CD4-positive, alpha-beta T cell treated with Interleukin-4 for 4 hours (primary cell): ENCODE measurements at places on chromosomes 7 and 10.

GRCh38 chr10:62631241-62631640 lies 173.3 kb upstream of the ADO start:
- DNase-seq: no peak

- DNase-seq: no peak
Measured at GRCh38 chr10:21032587-21033319, 135.6 kb upstream of the NEBL start.

DNA sequence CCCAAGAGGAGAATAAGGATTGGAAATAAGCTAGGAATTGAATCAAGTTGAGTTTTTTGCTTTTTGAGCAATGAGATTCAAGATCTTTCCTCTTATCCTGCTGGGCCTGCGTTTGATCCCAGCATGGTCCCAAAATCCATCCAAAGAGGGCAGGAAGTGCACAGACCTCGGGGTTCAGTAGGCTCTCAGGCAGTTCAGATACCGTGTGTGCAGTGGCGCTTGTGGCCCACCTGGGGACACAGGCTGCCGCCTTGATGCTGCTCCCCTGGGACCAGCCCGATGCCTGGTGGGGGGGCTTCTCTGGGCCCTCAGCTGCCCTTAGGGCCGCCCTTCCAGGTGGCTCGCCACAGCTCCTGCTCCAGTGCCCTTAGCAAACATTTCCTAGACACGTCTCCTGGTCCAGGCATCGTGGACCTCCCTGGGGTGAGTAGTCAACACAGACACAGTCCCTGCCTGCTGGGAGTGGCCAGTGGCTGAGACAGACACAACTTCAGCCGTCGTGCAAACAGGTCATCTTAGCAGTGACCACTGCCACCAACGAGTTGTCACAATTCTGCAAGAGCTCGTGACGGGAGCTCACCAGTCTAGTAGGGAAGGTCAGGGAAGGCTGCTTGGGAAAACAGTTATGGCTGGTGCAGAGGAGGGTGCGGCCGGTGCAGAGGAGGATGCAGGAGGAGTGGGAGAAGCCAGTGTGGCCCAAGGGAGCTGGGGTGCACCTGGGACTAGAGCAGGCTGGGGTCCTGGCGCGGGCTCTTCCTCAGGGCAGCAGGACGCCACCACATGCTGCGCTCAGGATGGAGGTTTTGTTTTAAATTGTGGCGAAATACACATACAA lies 21.7 kb upstream of the JAKMIP3 start:
- no peak for DNase-seq

GRCh38 chr7:45342236-45342635 lies 184.6 kb downstream of the RAMP3 start:
- DNase-seq: peak; percentile 8

- DNase-seq: no peak
Measured at GRCh38 chr10:4699950-4700730, 125.9 kb upstream of the AKR1E2 start.

- DNase-seq: no peak
Measured at GRCh38 chr7:26620352-26620751, 244.0 kb downstream of the SKAP2 start.

DNA sequence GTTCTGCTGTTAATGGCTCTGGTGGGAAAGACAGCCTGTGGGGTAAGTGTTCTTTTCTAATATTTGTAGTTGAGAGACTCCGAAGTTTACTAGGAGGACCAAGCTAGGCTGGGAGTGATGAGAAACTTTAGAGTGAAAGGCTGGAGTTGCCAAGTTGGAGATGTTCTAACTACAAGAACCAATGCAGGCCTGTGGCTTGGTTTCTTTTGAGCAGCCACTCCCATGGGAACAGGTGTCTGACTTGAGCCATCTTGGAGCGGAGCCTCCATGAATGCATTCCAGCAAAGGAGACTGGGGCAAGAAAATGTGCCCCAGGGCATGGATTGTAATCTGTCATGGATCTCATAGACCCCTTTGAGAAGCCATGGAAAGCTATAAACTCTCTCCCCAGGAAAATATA lies 296 bp downstream of the HABP2 start:
- DNase-seq: no peak

DNA sequence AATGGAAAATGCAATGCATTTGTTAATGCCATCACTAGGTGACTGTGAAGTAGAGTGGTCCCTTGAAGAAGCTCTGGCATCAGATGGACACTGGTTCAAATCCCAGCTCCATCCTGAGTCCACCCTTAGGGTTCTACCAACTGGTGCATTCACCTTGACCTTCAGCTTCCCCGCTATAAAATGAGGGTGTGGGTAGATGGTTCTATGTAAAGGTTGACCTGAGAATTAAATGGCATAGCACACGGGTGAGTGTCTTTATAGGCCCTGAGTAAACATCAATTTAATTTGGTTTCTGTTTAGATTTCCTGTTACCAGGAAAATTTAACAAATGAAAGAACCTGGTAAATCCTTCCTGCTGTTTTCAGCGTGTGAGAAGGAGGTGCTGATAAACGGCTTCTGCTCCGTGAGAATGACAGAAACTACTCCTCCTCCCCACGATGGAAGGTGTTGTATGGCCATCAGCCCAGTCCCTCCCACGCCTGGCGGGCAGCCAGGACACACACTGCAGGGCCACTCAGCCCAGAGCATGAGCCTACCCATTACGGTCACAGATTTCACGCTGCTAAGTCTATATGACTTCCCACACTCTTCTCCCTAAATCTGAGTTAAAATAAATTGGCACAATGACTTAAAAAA lies 210.1 kb downstream of the TNS3 start:
- no peak for DNase-seq

DNA sequence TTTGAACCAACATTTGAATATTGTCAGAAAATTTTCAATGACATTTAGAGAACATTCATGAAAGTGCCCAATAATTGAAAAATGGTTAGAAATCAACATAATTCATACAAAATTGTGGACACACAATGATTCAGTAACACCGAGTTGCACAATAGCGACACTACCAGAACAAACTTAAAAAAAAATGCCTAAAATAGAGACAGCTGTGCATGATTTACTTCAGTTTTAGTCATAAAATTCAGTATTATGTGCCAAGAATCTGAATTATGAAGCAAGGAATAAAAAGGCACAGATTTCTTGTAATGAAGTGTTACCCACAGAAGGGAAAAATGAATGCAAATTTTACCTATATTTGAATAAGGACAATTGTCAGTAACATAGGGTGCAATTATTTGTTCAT lies 396.0 kb downstream of the SEMA3D start:
- DNase-seq: no peak

GRCh38 chr7:114977277-114977676 lies 55.4 kb downstream of the MDFIC start:
- no peak for DNase-seq

DNA sequence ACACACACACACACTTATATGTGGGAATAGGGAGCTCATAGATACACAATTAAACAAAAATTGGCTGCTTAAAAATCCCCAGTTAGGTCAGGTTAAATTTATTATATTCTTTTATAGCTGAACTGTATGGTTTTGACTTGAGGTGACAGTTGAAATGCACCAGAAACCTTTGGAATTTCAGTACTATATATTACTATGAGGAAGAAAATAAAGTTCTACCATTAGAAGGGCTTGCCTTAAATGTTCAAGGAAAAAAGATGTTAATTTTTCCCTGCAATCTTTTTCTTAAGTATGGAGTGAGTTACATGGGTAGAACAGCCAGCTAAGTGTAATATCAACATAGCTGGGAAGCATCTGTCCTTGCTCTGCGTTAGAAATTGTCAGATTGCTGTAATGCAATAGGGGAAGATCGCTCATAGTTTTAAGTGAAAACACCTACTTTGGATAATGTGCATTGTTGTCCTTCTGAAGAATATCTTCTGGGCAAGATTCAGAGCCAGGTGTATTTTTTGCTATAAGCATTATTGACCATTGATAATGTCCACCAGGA lies 415.8 kb upstream of the MKI67 start:
- no peak for DNase-seq

DNA sequence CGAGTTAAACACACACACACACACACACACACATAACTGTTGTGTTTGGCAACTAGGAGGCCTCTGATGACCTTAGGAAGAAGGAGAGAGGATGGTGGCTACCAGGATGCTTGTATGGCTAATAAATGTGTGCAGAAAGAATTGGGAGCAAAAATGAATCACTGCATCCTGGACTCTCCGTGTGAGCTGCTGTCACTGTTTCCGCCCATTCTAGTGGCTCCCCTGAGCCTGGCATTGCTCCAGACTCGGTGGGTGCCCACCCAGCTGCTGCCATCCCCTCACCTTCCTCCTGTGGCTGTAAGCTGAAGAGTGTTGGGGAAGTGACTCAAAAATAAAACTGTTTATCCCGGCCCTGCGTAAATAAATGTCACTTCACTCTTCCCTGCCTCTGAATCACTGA lies 149.5 kb upstream of the MINDY3 start:
- DNase-seq: no peak

GRCh38 chr10:4249841-4250586 lies 465.0 kb upstream of the KLF6 start:
- DNase-seq: no peak

GRCh38 chr10:18659819-18660535 lies 746 bp downstream of the ARL5B start:
- peak; percentile 24 for DNase-seq

- DNase-seq: no peak
Measured at GRCh38 chr7:66739953-66740301, 606 bp upstream of the RABGEF1 start.

DNA sequence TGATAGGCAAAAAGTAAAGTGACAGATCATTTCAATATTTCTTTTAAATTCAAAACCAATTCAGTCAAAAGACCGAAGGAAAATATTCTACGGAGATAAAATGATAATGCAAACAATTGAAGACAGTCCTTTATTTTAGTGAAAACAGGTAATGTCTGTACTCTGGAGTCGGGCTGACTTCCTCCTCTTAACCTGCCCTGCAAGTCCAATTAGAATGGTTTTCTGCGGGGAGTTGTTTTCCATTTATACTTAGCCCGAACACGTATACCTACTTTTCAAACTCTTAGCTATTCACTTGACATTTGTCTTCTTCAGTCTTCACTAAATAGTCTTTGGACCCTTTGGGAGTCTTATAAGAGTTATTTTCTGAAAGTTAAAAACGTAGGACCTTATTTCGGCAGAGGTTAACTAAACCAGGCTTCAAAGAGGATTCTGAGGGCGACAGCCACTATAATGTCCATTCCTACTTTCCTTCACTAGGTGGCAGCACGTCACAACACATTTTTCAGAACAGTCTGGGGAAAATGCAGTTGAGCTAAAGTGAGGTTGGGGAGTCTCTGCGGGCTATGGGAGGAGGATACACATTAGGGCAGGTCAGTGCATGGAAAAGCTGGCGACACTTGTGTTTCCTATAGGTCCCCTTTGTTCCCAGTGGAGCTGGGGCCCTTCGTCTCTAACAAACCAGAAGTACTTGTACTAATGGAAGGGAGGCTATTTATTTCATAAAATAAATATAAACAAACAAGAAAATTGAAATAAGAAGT lies 472.0 kb downstream of the KCNMA1 start:
- peak; percentile 38 for DNase-seq

- no peak for DNase-seq
Measured at GRCh38 chr7:107643938-107644308, 16.7 kb upstream of the SLC26A4 start.

- no peak for DNase-seq
Measured at GRCh38 chr7:128879939-128880746, 17.5 kb downstream of the ATP6V1F start.

- no peak for DNase-seq
Measured at GRCh38 chr10:121084016-121084674, 233.0 kb downstream of the WDR11 start.

DNA sequence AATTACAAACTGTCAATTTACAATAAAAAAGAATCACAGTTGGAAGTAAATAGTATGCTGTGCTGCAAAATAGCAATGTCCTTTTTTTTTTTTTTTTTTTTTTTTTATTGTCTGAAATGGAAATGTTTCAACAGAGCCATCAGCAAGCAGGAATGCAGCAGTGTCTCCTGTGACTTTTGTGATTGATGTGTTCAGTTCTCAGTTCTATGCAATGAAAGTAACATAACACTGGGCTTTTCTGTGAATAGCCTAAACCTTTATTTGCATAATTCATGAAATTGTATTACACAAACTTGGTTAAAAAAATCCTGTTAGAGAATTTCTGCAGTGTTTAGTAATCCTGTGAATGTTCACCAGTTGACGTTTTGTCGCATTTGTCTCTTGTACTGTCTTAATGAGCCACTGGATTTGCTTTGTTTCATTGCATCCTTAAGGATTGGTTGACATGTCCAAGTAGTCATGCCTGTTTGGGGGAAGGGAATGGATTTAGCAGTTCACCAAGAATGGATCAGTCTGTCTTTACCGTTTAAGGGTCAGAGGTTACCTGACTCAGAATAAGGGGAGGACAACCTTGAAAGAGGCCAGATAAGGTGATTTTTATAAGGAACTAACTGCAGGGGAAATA lies 192.7 kb downstream of the MLLT10 start:
- no peak for DNase-seq

- DNase-seq: no peak
Measured at GRCh38 chr10:31887850-31888249, 40.8 kb downstream of the ARHGAP12 start.

DNA sequence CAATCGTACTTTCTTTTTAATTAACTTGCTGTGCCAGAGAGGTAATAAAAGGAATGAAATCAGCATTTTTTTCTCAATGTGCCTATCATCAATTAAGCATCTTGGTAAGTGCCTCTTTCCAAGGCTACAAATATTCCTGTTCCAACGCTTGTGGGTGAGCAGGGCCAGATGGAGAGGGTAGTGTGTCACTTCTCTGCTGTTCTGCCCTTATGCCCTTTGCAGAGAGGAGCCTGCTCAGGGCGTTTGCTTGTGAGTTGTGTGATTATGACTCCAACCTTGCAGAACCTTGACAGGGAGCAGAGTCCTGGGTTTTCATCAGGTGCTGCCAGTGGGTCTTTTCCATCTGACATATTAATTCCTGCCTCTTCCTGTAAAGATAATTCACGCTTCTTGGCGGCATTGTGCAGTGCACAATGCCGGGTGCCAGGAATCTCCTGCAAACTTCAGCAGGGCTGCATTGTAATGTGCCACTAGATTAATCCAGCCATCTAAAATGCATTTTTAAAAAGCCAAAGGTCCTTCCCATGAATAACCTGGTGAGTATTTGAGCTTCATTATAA lies 234.4 kb downstream of the ARHGAP12 start:
- DNase-seq: no peak

DNA sequence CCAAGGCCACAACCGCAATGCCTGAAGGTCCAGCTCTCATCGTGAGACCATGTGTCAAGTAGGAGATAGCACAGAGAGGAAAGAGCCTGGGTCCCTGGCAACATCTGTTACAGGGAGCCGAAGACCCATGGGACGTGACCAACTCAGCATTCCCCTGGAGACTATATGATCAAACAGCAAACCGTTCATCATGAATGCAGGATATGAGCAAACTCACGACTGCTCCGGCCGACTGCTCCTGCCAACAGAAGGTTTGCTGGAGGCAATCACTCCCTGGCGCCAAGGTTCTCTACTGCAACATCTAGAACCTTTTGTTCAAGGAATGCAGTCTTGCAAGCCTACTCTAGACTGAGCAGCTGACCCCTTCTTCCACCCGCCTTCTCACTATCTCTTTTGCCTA lies 114.3 kb downstream of the ALOX5 start:
- no peak for DNase-seq

GRCh38 chr7:19026888-19027287 lies 90.5 kb downstream of the TWIST1 start:
- no peak for DNase-seq
